Astrocyte of the hippocampus (primary cell): ENCODE measurements at places on chromosomes 13 and 19.
A peak's percentile ranks its signal among the peaks of the same experiment; 100 is the strongest.

GRCh38 chr13:28067491-28067890 lies 32.9 kb downstream of the FLT3 start:
- DNase-seq, result no peak

DNA sequence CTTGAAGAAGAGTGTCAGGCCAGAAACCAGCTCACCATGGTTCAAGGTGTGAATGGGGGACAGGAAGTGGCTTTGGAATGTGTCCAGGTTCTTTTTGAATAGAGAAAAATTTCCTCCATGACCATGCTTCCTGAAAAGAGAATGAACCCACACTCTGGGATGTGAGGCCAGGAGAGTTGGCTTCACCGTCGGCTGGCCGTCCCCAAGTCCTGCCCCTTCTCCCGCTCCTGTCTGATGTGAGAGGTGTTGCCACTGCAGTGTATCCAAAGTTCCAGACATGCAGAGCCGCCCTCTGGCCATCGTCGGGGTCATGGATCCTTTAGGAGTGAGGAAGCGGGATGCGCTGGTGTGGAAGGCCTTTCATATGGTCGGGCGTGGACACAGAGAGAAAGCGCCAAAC lies 101.2 kb downstream of the COL4A2 start:
- no peak for DNase-seq

DNA sequence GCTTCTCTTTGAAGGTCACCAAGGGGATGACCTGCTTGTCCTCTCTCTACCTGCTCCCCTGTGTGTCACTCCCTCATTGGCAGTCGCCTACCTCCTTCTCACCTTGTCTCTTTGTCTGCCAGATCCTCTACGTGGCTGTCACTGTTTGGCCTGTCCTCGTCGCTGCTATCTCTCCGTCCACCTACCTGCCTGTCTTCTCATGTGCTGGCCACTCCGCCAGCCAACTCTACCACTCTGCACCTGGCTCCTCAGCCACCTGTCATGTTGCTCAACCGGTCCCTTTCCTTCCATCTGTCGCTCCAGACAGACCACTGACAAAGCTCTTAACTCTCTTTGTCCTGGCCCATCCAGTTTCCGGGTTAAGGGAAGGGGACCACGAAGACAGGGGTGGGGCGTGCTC lies at the start of gene KLK12:
TSS of gene KLK12 (minus strand) at position 299 of the 400 bp plus-strand sequence. CDS start 381 bp downstream, outside the sequence.
- DNase-seq, result no peak

GRCh38 chr19:49590971-49591730 lies at the start of gene PRR12:
Gene PRR12 (plus strand): TSS chr19:49591182. CDS start chr19:49591655, 473 bp downstream.
- peak; percentile 79 for DNase-seq
